ENCODE measurements at places on chromosomes 13 and 19.

- no peak overlapping the region for H3K4me3 ChIP-seq
- peaks cover 13% of the 10 kb centered on the region for H3K4me1 ChIP-seq
- H3K36me3 ChIP-seq: no peaks in the 10 kb centered on the region
- DNase-seq: no peak
Observed at GRCh38 chr19:54133312-54133956, 4.1 kb upstream of the CNOT3 start.

DNA sequence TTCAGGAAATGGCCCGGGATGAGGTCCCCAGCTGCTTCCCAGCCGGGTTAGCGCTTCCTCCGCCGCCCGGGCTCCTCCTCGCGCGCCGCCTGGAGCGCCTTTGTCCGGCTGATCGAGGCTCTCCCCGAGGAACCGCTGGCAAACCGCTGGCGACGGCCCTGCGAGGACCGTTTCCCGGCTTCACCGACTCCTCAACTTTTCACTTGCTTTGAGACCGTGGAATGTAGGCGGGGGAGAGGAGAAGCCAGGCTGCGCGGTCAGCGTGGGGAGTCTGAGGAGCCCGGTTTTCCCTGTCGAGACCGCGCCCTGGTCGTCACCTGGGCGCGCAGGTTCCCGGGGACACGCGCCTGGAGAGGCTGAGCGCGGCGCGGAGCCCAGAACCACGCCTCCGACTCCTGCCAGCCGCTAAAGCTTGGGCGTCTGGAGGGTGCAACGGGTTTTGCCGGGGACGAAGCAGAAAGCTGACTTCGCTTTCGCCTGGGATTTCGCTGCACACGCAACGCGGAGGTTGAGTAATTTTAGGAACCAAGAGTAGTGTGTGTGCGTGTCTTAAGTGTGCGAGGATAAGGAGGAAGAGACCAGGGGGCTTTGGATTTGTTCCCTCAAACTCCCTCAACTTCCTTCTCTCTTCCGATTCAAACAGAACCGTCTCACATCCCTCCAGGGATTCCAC, 7.3 kb upstream of the DGKH start:
- peak; percentile 55 for DNase-seq
- peaks cover 2% of the 10 kb centered on the region for H3K36me3 ChIP-seq
- peak overlapping the region; percentile 77 for H3K27ac ChIP-seq
- peak overlapping the region; percentile 93 for H3K4me3 ChIP-seq

DNA sequence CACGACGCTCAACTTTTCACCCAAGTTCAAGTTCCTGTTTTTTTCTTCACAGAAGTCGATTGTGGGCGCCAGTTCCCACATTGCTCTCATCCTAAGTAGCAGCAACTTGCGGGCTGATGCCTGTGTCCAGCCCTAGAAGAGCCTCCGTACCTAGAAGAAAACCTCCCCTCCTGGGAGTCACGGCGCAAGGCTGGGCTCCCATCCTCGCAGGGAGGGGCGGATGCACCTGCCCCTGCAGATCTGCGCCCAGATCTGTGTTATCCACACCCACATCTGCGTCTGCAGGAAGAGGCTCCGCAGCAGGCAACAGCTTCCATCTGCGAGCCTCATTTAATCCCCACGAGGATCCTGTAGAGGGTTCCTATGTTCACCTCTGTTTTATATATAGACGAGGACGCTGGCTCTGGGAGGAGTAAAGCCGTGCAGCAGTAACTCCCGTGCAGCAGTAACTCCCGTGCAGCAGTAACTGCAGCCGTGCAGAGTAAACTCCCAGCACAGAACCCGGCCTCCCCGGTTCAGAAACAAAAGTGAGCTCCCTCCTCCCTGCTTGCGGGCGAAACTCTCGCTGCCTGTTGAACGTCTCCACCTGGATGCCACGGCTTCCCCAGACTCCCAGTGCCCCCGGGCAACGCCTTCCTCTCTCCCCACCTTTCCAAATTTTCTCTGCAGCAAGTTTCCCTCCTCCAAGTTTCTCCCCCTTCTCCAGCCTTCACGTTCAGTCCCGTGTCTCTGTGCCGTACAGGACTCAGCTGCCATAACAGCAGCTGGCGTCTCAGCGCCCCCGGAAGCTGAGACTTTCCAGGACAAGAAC, 23.5 kb upstream of the LAIR1 start:
- H3K4me3 ChIP-seq: peak overlapping the region; percentile 94
- peak; percentile 13 for DNase-seq
- peaks cover 29% of the 10 kb centered on the region for H3K27me3 ChIP-seq
- H3K4me1 ChIP-seq: peaks cover 42% of the 10 kb centered on the region
- no peak overlapping the region for H3K27ac ChIP-seq
- no peaks in the 10 kb centered on the region for H3K36me3 ChIP-seq

DNA sequence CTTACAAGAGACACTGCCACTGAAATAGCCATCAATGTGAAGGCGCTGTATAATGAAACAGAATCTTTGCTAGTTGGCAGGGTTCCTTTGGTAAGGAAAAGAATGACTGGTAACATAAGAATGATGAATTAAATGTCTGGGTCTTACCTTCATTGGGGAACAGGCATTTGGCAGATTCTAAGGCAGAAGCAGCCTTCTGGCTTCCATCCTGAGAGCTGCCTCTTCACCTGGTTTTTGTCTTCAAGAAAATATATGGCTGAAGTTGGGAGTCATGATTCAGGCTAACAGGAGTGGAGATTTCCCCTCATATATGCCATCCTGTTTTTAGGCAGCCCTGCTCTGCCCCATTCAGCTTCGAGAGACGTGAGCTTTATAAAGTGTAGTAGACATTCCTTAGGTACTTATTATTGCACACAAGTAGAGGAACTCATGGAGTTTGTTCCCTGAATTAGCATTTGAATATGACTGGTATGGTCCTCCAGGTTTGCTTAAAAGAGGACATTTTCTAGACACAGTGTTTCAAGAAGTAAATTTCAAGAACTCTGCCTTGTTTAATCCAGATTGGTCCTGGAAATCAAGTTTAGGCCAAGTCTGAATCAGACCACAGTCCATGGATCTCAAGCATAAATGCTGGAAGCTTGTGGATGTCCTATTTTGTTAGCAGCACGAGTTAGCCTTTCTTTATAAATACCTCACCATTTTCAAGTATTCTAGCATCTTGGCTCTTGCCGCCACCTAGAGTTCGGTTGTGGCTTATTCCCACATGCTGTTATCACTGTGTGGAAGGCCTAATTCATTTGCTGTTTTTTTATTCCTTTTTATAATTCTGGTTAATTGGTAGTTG, 56.2 kb upstream of the AKAP11 start:
- no peak overlapping the region for H3K4me3 ChIP-seq
- no peak overlapping the region for H3K27ac ChIP-seq
- peak; percentile 5 for DNase-seq
- no peaks in the 10 kb centered on the region for H3K4me1 ChIP-seq

DNA sequence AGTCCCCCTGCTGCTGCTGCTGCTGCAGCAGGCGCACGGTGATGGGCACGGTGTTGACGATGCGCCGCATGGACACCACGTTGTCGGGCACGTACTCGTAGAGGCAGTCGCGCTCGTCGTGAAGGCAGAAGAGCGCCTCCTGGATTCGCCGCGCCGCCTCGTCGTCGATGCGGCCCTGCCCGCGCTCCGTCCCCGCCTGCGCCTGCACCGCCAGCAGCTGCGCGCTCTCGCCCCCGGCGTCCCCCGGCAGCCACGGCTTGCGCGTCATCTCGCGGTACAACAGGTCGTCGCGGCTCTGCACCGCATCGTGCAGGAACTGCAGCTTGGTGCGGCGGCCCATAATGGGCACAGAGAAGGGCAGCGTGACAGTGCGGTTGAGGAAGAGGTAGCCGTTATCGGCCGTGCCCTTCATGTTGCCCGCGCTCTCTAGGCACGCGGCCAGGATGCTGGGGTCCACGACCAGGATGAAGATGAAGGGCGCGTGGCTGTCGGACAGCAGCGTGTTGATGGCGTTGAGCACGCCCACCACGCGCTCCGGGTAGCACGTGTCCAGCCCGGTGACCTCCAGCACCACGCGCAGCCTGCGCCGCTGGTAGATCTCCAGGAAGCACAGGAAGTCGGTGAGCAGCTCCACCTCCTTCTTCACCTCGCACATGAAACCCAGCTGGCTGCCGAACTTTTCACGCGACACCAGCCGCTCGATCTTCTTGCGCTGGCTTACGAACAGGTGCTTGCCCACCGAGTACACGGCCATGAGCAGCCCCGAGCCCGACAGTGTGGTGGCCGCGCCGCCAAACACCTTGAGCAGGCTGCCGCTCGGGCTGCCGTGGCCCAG, 8.1 kb downstream of the NKPD1 start:
- H3K36me3 ChIP-seq: peaks cover 6% of the 10 kb centered on the region
- H3K4me3 ChIP-seq: peak overlapping the region; percentile 82
- peaks cover 14% of the 10 kb centered on the region for H3K27me3 ChIP-seq
- peaks cover 22% of the 10 kb centered on the region for H3K4me1 ChIP-seq

DNA sequence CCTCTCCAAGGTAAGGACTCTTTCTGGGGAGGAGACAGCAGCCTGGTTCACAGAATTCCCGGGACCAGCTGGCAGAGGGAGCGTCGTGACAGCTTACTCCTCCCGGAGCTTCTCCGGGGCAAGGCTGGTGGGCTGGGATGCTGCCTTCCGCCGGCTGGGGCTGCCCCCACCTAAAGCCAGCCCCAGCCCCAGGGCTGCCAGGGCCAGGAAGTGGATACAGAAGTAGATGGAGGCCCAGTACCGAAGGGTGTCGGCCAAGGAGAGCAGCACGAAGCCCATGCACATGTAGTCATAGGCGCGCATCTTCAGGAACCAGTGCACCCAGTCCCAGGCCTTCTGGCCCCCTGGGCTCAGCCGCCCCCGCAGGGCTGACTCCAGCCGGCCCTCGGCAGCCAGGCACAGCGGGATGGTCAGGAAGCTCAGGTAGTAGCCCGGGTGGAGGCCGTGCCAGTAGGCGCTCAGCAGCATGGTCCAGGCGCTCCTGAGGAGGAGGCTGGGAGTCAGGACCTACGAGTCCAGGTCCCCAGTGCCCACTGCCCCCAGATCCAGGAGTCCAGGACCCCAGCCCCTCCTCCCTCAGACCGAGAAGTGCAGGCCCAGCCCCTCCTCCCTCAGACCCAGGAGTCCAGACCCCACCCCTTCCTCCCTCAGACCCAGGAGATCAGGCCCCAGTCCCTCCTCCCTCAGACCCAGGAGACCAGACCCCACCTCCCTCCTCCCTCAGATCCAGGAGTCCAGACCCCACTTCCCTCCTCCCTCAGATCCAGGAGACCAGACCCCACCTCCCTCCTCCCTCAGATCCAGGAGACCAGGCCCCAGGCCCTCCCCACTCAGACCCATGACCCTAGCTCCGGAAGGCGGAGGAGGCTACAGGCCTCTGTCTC, 1.2 kb upstream of the TMC4 start:
- peaks cover 1% of the 10 kb centered on the region for H3K36me3 ChIP-seq
- H3K4me1 ChIP-seq: no peaks in the 10 kb centered on the region
- H3K27me3 ChIP-seq: no peaks in the 10 kb centered on the region
- H3K27ac ChIP-seq: no peak overlapping the region
- DNase-seq: no peak

DNA sequence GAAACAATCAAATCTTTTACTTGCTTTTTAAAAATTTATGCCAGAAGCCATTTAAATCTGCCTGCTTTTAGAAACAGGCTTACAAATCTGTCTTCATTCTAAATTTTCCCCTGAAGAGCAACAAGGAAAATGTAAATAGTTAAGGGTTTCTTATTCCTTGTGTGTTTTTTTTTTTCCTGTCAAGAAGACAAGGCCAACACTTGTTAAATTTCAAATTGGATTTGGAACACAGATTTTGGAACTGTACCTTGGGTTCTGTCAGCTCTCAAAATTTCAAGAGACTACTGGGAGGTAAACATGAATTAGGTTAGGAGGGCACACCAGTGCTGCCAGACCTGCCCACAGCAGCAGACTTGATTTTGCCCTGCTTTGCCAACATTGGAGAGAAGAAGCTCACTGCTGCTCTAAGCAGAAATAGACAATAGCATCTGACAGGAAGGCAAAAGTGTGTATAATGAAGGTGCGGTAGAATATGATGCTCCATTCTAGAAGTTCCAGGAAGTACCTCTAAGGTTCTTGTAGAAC, 121.7 kb downstream of the NHLRC3 start:
- peaks cover 59% of the 10 kb centered on the region for H3K27me3 ChIP-seq
- peaks cover 8% of the 10 kb centered on the region for H3K4me1 ChIP-seq
- no peaks in the 10 kb centered on the region for H3K36me3 ChIP-seq
- no peak overlapping the region for H3K27ac ChIP-seq

DNA sequence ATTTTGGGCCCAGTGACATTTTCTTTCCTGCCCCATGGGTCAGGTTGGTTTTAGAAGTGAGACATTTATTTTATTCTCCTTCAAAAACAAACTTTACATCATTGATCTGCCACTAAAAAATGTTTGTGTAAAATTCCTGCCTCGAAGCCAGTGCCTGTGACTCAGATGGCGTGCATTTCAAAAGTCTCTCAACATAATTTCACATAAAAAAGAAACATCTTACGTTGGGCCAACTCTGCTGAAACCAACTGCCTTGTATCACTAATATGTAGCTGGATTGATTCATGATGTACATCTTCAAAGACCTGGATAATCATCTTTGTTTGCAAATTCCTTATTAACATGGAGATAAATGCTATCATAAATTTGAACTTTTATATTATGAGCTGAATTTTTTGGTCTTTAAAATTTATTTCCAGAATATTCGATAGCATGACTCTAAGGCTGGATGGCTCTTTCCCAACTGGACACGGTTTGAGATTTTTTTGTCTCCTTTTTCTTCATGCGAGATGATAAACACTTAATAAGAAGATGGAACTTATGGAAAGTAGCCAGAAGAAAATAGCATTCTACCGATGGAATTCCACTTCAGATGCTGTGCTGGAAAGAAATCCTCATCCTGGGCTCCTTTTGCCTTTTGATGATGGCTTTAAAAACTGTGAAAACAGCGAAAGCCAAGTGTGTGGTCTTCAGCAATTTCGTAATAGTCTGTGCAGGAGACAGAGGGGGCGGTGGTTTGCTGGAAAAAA, 420.5 kb downstream of the FGF9 start:
- peaks cover 2% of the 10 kb centered on the region for H3K36me3 ChIP-seq
- H3K27ac ChIP-seq: no peak overlapping the region
- H3K4me3 ChIP-seq: no peak overlapping the region
- H3K4me1 ChIP-seq: peaks cover 12% of the 10 kb centered on the region
- H3K27me3 ChIP-seq: no peaks in the 10 kb centered on the region

DNA sequence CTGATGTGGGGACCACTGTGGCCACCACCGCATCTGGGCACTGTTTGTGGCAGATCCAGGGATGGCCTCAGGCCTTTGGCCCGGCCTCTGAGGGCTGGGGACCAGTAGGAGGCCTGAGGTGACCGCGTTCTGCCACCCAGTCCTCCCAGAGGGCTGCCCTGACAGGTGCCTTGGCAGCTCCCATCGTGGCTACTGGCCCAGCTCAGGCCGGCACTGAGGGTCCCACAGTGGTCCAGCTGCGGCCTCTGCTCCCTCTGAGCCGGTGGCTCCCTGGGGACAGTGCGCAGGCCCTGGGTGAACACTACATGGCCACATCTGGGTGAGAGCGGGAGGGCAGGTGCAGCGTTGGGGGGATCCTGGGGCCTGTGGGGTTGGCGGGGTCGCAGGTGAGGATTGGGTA, 61.9 kb downstream of the KDM4B start:
- H3K36me3 ChIP-seq: no peaks in the 10 kb centered on the region
- no peaks in the 10 kb centered on the region for H3K27me3 ChIP-seq
- no peak for DNase-seq
- H3K27ac ChIP-seq: no peak overlapping the region
- no peak overlapping the region for H3K4me3 ChIP-seq

GRCh38 chr19:16876904-16877361, 11.9 kb upstream of the F2RL3 start:
- peaks cover 5% of the 10 kb centered on the region for H3K4me1 ChIP-seq
- peak overlapping the region; percentile 71 for H3K27ac ChIP-seq
- H3K4me3 ChIP-seq: no peak overlapping the region
- H3K36me3 ChIP-seq: peaks cover 22% of the 10 kb centered on the region
- H3K27me3 ChIP-seq: no peaks in the 10 kb centered on the region
